Muscle of arm (tissue), 14 donors: ENCODE measurements at places on chromosomes 7 and 10.

GRCh38 chr7:136228171-136228570, 251.0 kb upstream of the MTPN start:
- DNase-seq: no peak

- peak; percentile 67 for DNase-seq
Observed at GRCh38 chr7:37031571-37032257, 307.4 kb upstream of the AOAH start.

- DNase-seq: peak; percentile 22
Observed at GRCh38 chr7:12475362-12476063, 71.8 kb upstream of the VWDE start.

DNA sequence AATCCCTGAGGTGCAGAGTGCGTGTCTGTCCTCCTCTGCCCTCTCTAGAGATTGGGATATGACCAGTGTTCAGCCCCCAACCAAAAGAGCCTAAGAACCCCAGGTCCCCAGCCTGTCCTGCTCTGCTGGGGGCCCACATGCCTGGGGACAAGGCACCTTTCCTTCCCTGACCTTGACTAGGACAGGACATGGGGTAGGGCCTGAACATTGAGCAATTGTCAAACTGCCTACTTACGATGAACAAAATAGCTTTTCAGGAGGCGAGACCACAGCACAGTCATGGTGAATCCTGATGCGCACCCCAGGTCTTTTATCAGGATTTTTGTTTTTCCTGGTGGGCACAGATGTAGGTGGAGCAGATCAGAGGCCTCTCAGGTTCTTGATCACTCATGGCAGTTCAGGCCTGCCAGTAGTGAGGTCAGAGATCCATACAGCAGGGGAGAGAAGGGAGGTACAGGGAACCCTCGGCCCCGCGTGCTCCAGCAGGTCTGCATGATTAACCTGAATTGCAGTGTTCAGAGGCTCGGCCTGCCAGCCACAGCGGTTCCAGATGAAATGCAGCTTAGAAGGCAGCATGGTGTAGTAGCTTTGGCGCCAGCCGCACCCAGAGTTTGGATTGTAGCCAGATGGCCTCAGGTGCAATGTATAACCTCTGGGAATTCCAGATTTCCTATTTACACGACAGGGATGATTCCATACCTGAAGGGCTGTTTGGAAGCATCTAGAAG, 191.3 kb downstream of the CUX1 start:
- no peak for DNase-seq

- no peak for DNase-seq
Observed at GRCh38 chr10:90394311-90394710, 463.5 kb downstream of the HTR7 start.

DNA sequence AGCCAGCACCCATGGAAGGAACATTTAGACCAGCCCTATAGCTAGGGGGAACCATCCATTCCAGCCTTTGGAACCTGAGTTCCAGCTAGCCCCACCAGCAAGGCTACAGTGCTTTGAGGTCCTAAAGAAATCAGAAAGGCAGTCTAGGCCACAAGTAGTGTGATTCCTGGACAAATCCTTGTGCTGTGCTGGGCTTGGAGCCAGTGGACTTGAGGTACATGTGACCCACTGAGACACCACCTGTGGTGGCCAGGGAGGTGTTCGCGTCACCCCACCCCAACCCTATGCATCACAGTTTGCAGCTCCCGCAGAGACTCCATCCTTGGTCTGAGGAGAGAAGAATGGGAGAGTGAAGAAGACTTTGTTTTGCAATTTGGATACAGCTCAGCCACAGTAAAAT, 31.8 kb downstream of the ZNF277 start:
- DNase-seq: no peak

- DNase-seq: no peak
Observed at GRCh38 chr10:46264737-46265368, 21.9 kb upstream of the ANTXRL start.
